ENCODE measurements at places on chromosomes 16 and 17. TPM values are rescaled to one million over a fixed set of nuclear protein-coding genes. Genes with fewer than 3 reads are reported as not detected.
A peak's percentile ranks its signal among the peaks of the same experiment; 100 is the strongest.

DNA sequence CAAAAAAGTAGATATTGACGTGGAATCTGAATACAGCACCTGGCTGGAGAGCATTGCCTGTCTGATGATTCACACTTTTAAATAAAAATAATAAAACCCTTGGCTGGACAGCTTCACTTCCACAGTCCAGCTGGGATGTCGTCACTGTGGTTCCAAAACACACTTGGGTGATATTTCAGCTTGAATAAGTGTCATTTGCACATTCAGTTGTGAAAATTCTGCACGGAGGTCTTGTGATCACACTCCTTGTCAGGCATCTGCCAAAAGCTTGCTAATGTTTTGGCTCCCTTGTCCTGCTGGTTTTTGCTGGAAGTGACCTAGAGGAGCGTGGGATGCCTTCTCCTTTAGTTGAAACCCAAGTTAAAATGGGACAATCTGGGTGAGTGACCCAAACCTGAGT is 60.7 kb downstream of the PCTP start:
- peaks cover 2% of the 10 kb centered on the region for H3K27me3 ChIP-seq
- DNase-seq, result no peak

DNA sequence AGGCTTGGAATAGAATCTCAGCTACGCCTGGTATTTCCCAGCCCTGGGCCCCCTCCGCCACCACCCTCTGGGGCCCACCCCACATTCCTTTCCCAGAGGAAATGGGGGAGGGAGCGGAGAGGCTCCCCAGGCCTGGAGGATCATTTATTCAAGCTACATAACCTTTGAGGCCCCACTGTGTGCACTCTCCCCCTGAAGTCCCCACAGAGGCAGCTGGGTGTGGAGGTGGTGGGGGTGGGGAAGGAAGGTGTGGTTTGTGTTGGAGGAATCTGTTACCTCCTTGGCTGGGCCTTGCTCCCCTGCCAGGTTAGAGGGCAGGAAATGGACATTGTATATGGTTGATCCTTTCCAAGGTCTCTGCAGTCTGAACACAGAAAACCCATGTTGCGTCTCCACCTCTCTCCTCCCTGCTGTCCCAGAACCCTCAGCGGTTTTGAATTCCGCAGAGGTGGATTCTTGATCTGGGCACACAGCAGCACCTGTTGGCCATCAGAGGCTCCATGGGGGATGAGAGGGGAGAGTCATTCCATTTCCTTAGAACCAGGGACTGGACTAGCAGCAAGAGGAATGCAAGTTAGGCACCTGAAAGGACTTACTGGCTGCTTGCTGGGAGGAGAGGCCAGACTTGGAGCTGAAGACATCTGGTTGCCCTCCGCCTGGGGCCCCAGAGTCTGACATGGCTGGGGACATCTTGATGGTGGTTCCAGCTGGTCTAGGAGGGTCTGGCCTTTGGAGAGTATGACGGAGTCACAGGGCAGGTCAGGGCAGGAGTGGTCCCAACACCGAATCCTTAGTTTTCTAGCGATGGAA is 23.0 kb downstream of the ARHGAP23 start:
- H3K27ac ChIP-seq, result no peak overlapping the region
- H3K27me3 ChIP-seq, result peaks cover 40% of the 10 kb centered on the region
- DNase-seq, result no peak
- H3K4me1 ChIP-seq, result peaks cover 3% of the 10 kb centered on the region
- H3K36me3 ChIP-seq, result no peaks in the 10 kb centered on the region
- H3K4me3 ChIP-seq, result no peak overlapping the region

TAC4 gene
- not detected for total RNA-seq

DNA sequence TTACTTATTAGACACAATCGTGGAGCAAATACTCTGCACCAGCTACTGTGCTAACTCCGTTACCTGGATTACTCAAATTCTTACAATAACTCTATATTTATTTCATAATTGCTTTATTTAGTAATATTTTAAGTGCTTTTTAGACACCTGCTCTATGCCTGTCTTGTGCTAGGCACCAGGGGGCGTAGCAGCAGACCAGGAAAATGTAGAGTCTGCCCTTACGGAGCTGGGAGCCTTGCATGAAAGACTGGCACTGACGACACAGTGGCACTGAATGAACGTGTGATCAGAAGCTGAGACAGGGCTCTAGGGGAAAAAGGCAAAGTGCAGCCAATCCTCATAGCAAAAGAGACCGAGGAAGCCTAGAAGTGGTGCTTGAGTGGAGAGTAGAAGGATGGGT is 486.5 kb downstream of the CDH13 start:
- H3K4me1 ChIP-seq, result no peaks in the 10 kb centered on the region
- no peak for DNase-seq
- no peak overlapping the region for H3K27ac ChIP-seq
- no peaks in the 10 kb centered on the region for H3K36me3 ChIP-seq
- no peaks in the 10 kb centered on the region for H3K27me3 ChIP-seq
- no peak overlapping the region for H3K4me3 ChIP-seq

KRTAP4-1 gene
- not detected for total RNA-seq

DNA sequence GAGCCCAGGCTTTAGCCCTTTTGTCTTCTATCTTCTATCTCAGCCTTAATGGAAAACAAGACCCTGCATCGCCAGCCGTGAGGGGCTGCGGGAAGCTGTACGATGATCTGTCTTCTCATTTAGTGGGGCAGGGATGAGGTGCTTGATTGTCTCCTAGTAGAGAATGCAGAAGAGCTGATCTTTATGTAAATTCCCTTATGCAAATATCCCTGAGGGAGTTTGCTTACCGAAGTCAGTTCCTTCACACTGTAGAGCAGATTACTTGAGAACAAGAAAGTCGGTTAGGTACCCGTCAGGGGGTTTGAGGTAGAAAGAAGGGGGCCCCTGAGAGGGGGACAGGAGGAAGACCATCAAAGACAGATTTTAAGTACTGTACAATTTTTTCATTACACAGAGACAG is 66.2 kb downstream of the IRF8 start:
- peaks cover 7% of the 10 kb centered on the region for H3K4me1 ChIP-seq
- no peaks in the 10 kb centered on the region for H3K36me3 ChIP-seq
- H3K27ac ChIP-seq, result no peak overlapping the region
- peaks cover 45% of the 10 kb centered on the region for H3K27me3 ChIP-seq
- H3K4me3 ChIP-seq, result no peak overlapping the region
- no peak for DNase-seq

DNA sequence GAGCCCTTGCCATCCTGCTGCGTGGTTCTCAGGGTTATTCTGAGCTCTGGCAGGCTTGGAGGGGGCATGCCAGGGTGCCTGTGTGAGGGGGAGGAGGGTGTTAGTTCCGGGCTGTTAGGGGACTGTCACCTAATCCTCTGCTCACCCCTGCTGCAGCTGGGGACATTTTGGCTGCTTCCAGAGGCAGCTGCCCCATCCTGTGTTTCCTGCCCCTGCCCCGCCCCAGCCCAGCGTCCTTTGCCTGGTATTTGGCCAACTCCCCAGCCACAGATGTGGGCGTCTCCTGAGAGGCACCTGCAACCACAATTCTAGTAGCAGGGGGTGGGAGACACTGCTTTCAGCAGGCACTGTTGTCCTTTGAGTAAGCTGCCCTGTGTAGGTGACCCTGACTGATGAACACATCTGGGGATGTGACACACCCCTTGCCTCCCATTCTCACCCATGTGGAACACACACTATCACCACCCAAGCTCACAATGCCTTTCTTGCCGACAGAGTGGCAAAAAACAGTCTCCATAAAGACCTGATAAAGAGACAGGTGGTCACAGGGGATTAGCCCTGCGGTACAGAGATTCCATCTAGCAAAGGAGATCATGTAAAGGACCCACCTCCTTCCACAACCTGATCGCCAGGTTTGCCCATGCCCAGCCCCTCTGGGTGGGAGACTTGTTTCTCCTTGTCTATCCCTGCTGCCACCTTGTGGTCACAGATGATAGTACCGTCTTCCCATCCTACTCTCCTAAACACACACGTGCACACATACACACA is at the start of gene CHRNE:
CHRNE (minus strand) TSS at position 48 of the 768 bp plus-strand sequence; CDS start at position 13, 35 bp downstream.
- peaks cover 4% of the 10 kb centered on the region for H3K27me3 ChIP-seq
- H3K4me1 ChIP-seq, result peaks cover 36% of the 10 kb centered on the region

- no peak overlapping the region for H3K4me3 ChIP-seq
- H3K27me3 ChIP-seq, result peaks cover 27% of the 10 kb centered on the region
- no peak for DNase-seq
- peaks cover 2% of the 10 kb centered on the region for H3K4me1 ChIP-seq
- H3K27ac ChIP-seq, result no peak overlapping the region
- no peaks in the 10 kb centered on the region for H3K36me3 ChIP-seq
These were observed 27.1 kb upstream of the DHX40 start for GRCh38 chr17:59538195-59538909.

- H3K4me3 ChIP-seq, result no peak overlapping the region
- no peak overlapping the region for H3K27ac ChIP-seq
- no peaks in the 10 kb centered on the region for H3K36me3 ChIP-seq
- no peak for DNase-seq
These were observed 11.2 kb downstream of the CHD9NB start for GRCh38 chr16:53041320-53042051.

DNA sequence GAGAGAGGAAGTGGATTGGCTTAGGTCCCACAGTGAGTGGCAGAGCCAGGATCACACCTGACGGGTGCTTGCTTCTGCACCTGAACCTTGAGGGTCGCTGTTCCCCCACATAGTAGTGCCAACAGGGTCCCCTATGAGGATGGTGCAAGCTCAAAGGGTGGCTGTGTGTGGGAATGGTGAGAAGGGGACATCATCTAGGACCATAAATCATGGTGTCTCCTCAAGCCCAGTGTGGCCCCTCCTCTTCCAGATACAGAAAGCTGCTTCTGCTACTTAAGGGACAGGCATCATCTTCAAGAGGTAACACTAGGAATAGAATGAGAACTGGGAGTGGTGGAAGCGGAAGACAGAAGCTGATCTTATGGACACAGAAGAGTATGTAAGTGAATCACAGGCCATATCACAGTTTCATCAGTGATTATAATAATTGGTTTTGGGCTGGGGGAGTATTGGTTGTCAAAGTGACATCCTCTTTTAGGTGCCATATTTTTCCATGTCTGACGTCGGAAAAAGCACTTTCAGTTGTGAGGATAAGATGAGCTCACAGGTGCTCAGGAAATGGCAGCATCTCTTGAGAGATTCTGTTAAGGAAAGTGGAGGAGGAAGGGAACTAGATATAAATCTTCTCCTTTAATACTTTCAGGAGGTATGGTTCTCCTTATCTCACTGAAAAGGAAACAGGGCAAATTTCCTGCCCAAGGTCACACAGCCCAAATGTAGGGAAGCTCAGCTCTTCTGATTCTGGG is 83.2 kb upstream of the HNF1B start:
- no peaks in the 10 kb centered on the region for H3K27me3 ChIP-seq
- peaks cover 3% of the 10 kb centered on the region for H3K36me3 ChIP-seq
- H3K27ac ChIP-seq, result peak overlapping the region; percentile 29
- DNase-seq, result no peak

GRCh38 chr16:67931712-67932461 is at the start of gene CTRL:
TSS of gene CTRL (minus strand) at chr16:67931862. CDS start at chr16:67931852, 10 bp downstream.
- peaks cover 16% of the 10 kb centered on the region for H3K4me1 ChIP-seq
- H3K27me3 ChIP-seq, result no peaks in the 10 kb centered on the region
- no peak within 1 kb of the TSS for H3K4me3 ChIP-seq

TBC1D3C gene
- total RNA-seq, result not detected

DNA sequence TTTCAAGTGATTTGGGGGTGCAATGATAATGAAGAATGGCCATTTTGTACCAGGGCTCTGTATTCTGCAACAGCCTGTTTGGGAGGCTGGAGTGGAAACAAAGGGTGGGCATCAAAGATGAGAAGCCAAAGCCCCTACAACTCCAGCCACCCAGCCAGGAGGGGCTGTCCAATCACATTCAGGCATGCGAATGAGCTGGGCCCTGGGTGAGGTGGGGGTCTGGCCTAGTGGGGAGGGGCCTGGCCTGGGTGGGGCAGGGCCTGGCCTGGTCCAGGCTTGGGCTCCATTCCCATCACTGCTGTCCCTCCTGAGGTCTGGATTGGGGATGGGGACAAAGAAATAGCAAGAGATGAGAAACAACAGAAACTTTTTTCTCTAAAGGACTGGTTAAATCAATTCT is 6.4 kb downstream of the AOC3 start:
- H3K4me1 ChIP-seq, result no peaks in the 10 kb centered on the region
- DNase-seq, result no peak
- peaks cover 2% of the 10 kb centered on the region for H3K27me3 ChIP-seq

AIPL1 gene
- total RNA-seq, result not detected

- peaks cover 9% of the 10 kb centered on the region for H3K4me1 ChIP-seq
- no peaks in the 10 kb centered on the region for H3K36me3 ChIP-seq
- H3K27ac ChIP-seq, result no peak overlapping the region
- DNase-seq, result no peak
- peaks cover 5% of the 10 kb centered on the region for H3K27me3 ChIP-seq
These were observed 157.3 kb downstream of the CDH13 start for GRCh38 chr16:82783933-82784572.

RHBDL3 gene
- total RNA-seq, result 0.29 TPM

NOXO1 gene
- not detected for total RNA-seq

DNA sequence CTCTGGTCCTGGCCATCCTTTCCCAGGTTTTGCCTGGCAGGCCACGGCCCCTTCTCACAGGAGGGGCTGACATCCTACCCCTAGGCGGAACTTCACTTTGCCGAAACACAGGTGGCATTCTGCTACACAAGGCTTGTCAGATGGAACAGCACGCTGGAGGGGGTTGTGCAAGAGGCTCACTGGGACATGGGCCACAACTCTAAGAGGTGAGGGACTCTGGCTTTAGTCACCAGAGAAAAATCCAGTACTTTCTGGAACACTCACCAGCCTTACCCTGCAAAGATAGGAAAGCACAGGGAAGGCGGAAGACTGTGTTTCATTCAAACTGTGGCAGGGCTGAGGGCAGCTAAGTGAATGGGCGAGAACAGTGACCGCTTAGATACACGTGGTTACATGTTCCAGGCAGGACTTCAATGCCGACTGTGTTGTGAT is 18.3 kb downstream of the CDC42EP4 start:
- H3K4me3 ChIP-seq, result no peak overlapping the region
- no peak for DNase-seq
- peaks cover 6% of the 10 kb centered on the region for H3K27me3 ChIP-seq
- no peak overlapping the region for H3K27ac ChIP-seq
- H3K36me3 ChIP-seq, result no peaks in the 10 kb centered on the region
- H3K4me1 ChIP-seq, result peaks cover 19% of the 10 kb centered on the region

DNA sequence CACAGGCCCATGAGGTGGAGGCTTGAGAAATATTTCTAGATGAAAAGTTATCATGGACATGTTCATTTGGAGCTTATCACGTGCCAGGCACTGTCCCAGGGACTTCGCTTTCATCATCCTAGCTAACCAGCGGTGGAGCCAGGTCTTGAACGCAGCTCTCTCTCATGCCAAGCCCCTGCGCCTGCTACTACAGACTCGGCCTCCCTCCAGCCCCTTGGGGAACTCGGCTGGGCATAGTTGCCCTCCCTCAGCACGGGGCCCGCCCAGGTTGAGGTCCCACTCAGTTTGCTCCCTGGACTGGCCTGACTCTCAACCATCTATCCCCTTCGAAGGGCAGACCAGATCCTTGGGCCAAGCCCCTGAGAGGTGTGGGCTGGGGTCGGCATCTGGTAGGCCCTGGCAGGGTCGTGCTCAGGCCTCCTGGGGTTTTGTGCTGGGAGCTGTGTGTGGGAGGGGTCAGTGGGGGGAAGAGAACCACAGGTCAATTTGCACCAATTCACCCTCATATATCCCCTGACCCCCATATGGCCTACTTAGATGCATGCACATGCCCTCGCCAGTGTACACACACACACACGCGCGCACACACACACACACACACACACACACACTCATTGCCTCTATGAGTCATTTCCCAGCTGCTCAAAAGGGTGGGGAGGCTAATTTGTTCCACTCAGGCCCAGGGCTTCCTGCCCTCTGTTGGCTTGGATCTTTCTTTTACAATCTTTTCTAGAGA is 12.1 kb upstream of the SCN4A start:
- peaks cover 15% of the 10 kb centered on the region for H3K4me1 ChIP-seq
- DNase-seq, result peak; percentile 67
- no peaks in the 10 kb centered on the region for H3K27me3 ChIP-seq
- H3K4me3 ChIP-seq, result no peak overlapping the region
- H3K27ac ChIP-seq, result peak overlapping the region; percentile 72

PLA2G10 gene
- not detected for total RNA-seq

MSLN gene
- total RNA-seq, result not detected

Data from activated CD8-positive, alpha-beta memory T cell treated with anti-CD3 and anti-CD28 coated beads, Interleukin-2, amount 10 ng/mL, durations not matched to agents 7 days and 5 days (primary cell).